GM12892 (cell line): ENCODE measurements at places on chromosomes 12 and 14.

DNA sequence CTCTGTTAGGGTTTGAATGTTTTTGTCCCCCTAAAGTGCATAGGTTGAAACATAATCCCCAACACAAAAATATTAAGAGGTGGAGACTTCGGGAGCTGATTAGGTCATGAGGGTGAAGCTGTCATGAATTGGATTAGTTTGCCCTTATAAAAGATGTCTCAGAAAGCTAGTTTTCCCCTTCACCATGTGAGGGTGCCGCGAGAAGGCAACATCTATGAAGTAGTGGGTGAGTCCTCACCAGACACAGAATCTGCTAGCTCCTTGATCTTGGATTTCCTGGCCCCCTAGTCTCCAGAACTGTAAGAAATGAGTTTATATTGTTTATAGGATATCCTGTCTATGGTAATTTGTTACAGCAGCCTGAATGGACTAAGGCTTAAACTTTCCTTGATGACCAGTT, 301.5 kb upstream of the ATP2B1 start:
- DNase-seq = no peak

GRCh38 chr12:20268121-20268732, 100.1 kb upstream of the PDE3A start:
- no peak for DNase-seq

- no peak for DNase-seq
Observed at GRCh38 chr12:124428136-124428791, 133.4 kb downstream of the RFLNA start.

DNA sequence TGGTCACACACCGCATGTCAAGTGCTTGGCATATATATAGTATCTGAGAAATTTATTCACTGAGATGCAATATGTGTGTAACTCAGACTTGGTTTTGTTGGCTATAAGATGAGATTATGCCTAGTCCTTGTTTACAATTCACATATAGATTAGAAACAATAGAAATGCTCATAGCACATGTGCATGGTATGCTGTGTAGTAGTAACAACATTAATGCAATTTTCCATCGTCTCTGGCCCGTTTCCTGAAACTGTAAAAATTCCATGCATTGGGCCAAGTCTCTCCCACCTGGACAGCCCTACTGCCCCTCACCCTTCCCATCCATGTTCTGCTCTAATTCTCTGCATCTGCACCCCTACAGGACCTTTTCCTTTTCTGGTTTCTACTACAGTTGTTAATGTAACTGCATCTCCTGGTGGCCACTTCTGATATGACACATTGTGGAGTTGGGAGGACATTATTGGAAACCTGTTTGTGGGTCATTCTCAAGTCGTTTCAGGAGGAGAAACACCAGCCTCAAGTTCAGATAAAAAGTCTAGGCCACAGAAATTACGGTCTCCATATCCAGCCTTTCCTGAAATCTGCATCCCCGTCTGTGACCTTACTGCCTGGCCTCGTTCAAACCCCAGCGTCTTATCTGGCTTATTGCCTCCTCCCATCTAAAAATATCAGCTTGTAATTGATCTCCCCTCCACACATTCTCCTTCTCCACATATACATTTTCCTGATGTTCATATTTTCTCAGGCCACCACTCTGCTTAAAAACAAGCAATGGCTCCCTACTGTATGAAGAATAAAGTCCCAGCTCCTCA, 37.5 kb downstream of the EMP1 start:
- DNase-seq = no peak
